ENCODE measurements at places on chromosomes 1 and 21. TPM values are rescaled to one million over a fixed set of nuclear protein-coding genes. Genes with fewer than 3 reads are reported as not detected.

The BCAR3 gene
- 20.4 TPM for total RNA-seq

GRCh38 chr1:99648107-99648506 lies 2.2 kb downstream of the PALMD start:
- no peaks in the 10 kb centered on the region for H3K27me3 ChIP-seq
- no peak overlapping the region for H3K4me3 ChIP-seq
- no peak overlapping the region for H3K27ac ChIP-seq
- no peaks in the 10 kb centered on the region for H3K36me3 ChIP-seq
- H3K4me1 ChIP-seq: peaks cover 8% of the 10 kb centered on the region

The CRNN gene
- not detected for total RNA-seq

DNA sequence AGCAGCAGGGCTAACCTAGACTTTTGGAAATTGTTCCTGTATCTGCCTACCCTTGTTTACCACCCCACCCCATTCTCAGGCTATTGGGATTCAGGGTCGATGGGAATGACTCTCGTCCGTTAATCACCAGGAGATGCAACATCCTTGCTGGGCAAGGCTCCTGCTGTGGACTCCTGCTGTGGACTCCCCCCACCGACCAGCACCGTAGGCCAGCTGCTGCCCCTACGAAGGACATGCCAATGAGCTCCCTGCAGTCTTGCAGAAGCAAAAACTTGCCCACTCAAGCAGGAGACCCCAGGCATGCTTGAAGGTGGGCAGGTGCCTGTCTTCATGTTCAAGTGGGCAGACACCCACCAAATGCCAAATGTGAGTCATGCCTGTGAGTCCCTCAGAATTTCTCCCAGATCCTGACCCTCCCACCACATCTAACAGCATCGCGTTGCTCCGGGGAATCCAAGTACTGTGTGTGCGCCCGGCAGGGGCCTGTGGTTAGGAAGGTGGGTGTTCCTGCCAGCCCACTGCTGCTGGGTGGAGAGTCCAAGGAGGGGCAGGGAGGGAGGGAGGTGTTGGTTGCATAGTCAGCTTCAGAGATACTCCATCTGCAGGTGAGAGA lies 41.7 kb upstream of the SOX13 start:
- no peaks in the 10 kb centered on the region for H3K4me1 ChIP-seq
- no peaks in the 10 kb centered on the region for H3K27me3 ChIP-seq
- no peak overlapping the region for H3K4me3 ChIP-seq

GRCh38 chr1:234260578-234260977 lies 112.7 kb upstream of the COA6 start:
- H3K36me3 ChIP-seq: no peaks in the 10 kb centered on the region
- no peaks in the 10 kb centered on the region for H3K4me1 ChIP-seq
- no peak for DNase-seq
- no peak overlapping the region for H3K27ac ChIP-seq
- H3K4me3 ChIP-seq: no peak overlapping the region
- peaks cover 5% of the 10 kb centered on the region for H3K27me3 ChIP-seq

All from hepatocyte (in vitro differentiated cells).